ENCODE measurements at places on chromosomes 5 and 9.

GRCh38 chr5:82298668-82299067 is 20.5 kb upstream of the RPS23 start:
- DNase-seq: no peak

- DNase-seq: peak; percentile 47
Measured at GRCh38 chr5:54718656-54719055, 201.1 kb downstream of the SNX18 start.

DNA sequence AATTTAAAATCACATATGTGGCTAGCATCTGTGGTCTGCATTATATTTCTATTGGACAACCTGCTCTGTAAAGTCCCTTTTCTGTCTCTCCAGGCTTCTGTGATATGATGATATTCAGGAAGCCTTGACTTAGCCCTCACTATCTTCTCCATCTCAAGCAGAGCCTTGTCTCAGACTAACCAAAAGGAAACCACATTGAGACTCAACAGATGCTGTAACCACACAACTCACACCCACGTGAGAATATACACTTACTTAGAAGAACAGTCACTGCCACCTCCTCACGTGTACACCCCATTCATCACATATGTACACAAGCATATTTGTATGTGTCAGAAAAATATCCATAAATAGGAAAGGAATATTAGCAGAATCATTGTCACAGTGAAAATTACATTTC is 33.6 kb downstream of the HTR4 start:
- DNase-seq: no peak

DNA sequence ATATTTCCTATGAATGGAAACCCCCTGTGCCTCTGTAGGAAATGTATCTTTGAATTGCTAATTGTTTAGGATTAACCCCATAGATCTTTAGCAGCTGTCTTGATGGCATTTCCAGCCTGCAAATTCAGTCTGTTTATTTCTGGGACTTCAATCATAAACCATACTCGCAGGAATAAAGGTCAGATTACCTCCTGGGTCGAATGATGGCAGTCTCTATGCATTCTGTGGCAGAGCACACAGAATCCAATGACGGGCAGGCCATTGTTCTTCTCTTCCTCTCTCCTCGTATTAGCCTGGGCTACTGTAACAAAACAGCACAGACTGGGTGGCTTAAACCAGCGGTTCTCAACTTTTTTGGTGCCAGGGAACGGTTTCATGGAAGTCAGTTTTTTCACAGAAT is 199.9 kb downstream of the PCSK5 start:
- no peak for DNase-seq

DNA sequence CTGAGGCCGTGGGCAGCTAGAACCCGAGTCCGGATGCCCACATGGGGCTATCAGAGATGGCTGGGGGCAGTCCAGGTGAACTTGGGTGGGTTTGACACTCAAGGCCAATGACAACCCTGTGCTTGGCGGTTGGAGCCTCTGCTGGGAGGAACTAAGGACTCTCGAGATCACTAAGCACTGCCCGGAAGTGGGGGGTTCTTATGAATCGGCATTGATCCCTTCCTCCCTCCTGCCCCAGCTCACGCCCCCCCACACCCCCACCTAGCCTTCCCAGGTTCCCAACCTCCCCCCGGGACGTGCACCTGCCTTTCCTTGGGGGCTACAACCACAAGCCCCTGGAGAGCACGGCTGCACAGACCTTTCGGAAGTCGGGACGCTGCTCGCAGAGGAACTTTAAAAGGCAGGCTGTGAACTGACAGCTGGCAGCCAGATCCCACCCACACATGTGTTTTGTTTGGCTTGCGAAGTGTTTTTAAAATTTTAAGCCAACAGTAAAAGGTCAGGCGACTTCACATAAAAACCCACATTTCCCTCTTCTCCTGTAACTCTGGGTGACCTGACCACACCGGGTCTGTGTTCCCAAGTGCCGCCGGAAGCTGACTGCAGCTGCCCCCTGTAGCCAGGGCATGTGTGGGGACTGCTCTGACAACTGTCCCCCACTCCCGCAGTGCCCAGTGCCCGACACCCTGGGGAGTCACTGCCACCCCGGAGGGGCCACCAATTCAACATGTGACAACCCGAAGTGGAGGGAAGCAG is 5.1 kb upstream of the RALGDS start:
- no peak for DNase-seq

DNA sequence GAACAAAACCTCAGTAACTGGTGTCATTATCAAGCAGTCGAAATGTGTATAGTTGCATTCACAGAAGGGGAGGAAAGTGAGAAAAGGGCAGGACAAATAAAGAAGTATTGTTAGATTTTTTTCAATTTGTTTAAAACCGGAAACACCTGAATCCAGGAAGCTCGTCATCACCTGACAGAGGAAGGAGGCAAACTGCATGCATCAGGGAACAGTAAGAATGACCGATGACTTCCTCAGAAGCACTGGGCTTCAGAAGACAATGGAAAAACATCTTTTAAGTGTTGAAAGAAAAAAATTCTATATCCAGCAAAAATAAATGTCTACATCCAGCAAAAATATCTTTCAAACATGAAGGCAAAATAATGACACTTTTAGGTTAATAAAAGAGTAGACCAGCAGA is 29.5 kb downstream of the PLEKHG4B start:
- DNase-seq: no peak

DNA sequence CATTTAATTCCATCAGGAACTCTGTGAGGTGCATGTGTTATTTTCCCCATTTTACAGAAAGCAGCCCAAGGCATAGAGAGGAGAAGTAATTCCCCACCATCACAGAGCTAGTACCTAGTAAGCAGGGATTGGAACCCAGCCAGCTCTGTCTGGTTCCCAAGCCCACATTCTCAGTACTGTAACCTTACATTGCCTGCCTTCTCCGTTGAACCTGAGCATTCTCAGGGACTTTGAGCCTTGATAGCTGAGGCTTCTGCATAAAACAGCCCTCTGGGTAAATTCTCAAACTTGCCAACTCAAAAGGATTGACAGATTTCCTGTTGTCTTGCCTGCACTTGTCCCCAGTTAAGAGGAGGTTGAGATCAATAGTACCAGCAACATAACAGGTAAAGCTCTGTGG is 9.2 kb upstream of the GLE1 start:
- DNase-seq: no peak
